Smooth muscle cell of the pulmonary artery (primary cell): ENCODE measurements at places on chromosomes 1 and 21. TPM values are rescaled to one million over a fixed set of nuclear protein-coding genes. Genes with fewer than 3 reads are reported as not detected.

The SLC25A34 gene
- 0.73 and 1.3 TPM in 2 replicates for total RNA-seq

The GBP1 gene
- total RNA-seq, result 12.4 and 15.1 TPM in 2 replicates

The GJB4 gene
- total RNA-seq, result not detected in 2 replicates

The DCST1 gene
- not detected in 2 replicates for total RNA-seq

The INTS7 gene
- total RNA-seq, result 15.3 and 19.4 TPM in 2 replicates

The S100A1 gene
- total RNA-seq, result 0.13 TPM in 1 of 2 replicates, not detected in the other

The NBPF20 gene
- total RNA-seq, result 4.8 and 10.0 TPM in 2 replicates

The KCNE2 gene
- total RNA-seq, result not detected in 2 replicates

The SCAF4 gene
- total RNA-seq, result 5.9 and 6.6 TPM in 2 replicates

The HSD11B1 gene
- 3.3 and 9.6 TPM in 2 replicates for total RNA-seq

The ERICH3 gene
- not detected in 2 replicates for total RNA-seq

The FCRL5 gene
- not detected in 2 replicates for total RNA-seq

The RHCE gene
- total RNA-seq, result 1.0 and 1.5 TPM in 2 replicates

The ATP1A4 gene
- total RNA-seq, result not detected in 2 replicates

The KPRP gene
- total RNA-seq, result not detected in 2 replicates

The KRTAP6-1 gene
- not detected in 2 replicates for total RNA-seq

The SIM2 gene
- total RNA-seq, result under 0.01 and 0.13 TPM in 2 replicates

The OR10Z1 gene
- not detected in 2 replicates for total RNA-seq

The LCK gene
- total RNA-seq, result not detected in 2 replicates

The CENPS gene
- total RNA-seq, result 11.1 and 11.3 TPM in 2 replicates

The NTMT2 gene
- not detected in 2 replicates for total RNA-seq

The ANKRD35 gene
- 1.8 and 2.5 TPM in 2 replicates for total RNA-seq

The NEK2 gene
- total RNA-seq, result 2.5 and 8.5 TPM in 2 replicates

The CDCA8 gene
- 1.7 and 3.7 TPM in 2 replicates for total RNA-seq

The CLIC6 gene
- total RNA-seq, result not detected in 2 replicates

The OR14A2 gene
- not detected in 2 replicates for total RNA-seq

The MYOC gene
- total RNA-seq, result 0.13 TPM in 1 of 2 replicates, not detected in the other

The ADORA3 gene
- total RNA-seq, result not detected in 2 replicates

The S100A7 gene
- total RNA-seq, result not detected in 2 replicates

The FAM151A gene
- total RNA-seq, result not detected in 2 replicates

The HSF2BP gene
- 1.3 and 2.8 TPM in 2 replicates for total RNA-seq

The HEYL gene
- total RNA-seq, result 0.30 and 3.1 TPM in 2 replicates

The ZNF436 gene
- 16.0 and 20.3 TPM in 2 replicates for total RNA-seq

The TSTD1 gene
- 7.6 and 10.1 TPM in 2 replicates for total RNA-seq

The ARHGAP30 gene
- total RNA-seq, result not detected in 2 replicates

The CFHR3 gene
- total RNA-seq, result not detected in 2 replicates

The FCAMR gene
- not detected in 2 replicates for total RNA-seq

The ZBTB18 gene
- total RNA-seq, result 9.0 and 9.3 TPM in 2 replicates

The HSPB7 gene
- 45.2 and 102 TPM in 2 replicates for total RNA-seq

The LRRC3 gene
- total RNA-seq, result 0.26 and 0.65 TPM in 2 replicates

The TRNP1 gene
- total RNA-seq, result 13.0 and 15.4 TPM in 2 replicates

The CCDC27 gene
- not detected in 2 replicates for total RNA-seq

The CHD5 gene
- total RNA-seq, result 0.13 TPM in 2 replicates

The SH3D21 gene
- 10.0 and 13.6 TPM in 2 replicates for total RNA-seq

The MTF1 gene
- total RNA-seq, result 6.6 and 6.9 TPM in 2 replicates

The SPATA1 gene
- 0.46 and 0.63 TPM in 2 replicates for total RNA-seq

The UROD gene
- total RNA-seq, result 115 and 118 TPM in 2 replicates

The KCNA10 gene
- 0.07 TPM in 1 of 2 replicates, not detected in the other for total RNA-seq

The ASH1L gene
- total RNA-seq, result 34.7 and 44.3 TPM in 2 replicates

The WNT9A gene
- 0.59 and 1.3 TPM in 2 replicates for total RNA-seq

The CR2 gene
- not detected in 2 replicates for total RNA-seq

The SV2A gene
- total RNA-seq, result 13.6 and 27.3 TPM in 2 replicates

The CASZ1 gene
- 0.26 and 0.50 TPM in 2 replicates for total RNA-seq

The GUCA2A gene
- not detected in 2 replicates for total RNA-seq

The HCN3 gene
- total RNA-seq, result 0.91 and 1.4 TPM in 2 replicates

The CAMTA1 gene
- total RNA-seq, result 31.8 and 43.6 TPM in 2 replicates

The PLA2G2D gene
- not detected in 2 replicates for total RNA-seq
